ENCODE measurements at places on chromosomes 7 and 10.
A peak's percentile ranks its signal among the peaks of the same experiment; 100 is the strongest.

DNA sequence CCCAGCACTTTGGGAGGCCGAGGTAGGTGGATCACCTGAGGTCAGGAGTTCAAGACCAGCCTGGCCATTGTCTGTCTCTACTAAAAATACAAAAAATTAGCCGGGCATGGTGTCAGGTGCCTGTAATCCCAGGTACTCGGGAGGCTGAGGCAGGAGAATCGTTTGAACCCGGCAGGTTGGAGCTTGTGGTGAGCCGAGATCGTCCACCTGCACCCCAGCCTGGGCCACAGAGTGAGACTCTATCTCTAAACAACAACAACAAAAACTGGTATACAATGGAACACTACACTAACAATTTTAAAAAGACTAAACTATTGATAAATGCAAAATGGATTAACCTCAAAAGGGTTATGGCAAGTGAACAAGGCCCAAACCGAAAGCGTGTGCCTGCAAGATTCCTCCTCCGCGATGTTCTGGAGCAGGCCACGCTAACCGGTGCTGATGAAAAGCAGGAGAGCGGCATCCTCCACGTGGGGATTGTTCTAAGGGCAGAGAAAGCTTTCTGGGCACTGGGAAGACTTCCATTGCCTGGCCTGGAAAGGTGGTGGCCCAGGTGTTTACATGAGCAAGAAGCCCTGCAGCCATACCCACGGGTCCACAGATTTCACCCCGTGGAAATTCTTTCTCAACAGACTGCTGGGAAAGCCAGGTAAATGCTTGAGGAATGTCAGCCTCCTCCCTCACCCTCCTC lies 53.8 kb downstream of the PDGFA start:
- no peak for DNase-seq

GRCh38 chr10:70776455-70777005 lies 8.6 kb downstream of the TBATA start:
- no peak for DNase-seq

GRCh38 chr7:142587578-142588191 lies 161.6 kb upstream of the PRSS1 start:
- peak; percentile 40 for DNase-seq

DNA sequence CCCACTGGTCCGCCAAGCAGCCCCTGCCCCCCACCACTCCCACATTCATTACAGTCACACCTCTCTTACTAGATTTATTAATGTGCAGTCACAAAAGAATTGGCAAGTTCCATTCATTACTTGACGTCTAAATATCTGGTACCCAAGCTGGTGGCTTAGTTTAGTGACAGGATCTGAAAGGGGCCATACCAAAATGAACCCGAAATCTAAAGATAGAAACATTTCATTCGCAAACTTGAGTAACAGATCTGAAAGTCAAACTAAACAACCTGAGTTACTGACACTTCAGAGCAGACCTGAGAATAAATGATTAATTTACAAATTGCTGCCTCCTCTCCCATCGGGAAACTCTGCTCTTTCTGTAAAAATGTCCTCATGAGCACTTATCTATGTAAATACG lies 53.4 kb downstream of the TNS3 start:
- DNase-seq: no peak

DNA sequence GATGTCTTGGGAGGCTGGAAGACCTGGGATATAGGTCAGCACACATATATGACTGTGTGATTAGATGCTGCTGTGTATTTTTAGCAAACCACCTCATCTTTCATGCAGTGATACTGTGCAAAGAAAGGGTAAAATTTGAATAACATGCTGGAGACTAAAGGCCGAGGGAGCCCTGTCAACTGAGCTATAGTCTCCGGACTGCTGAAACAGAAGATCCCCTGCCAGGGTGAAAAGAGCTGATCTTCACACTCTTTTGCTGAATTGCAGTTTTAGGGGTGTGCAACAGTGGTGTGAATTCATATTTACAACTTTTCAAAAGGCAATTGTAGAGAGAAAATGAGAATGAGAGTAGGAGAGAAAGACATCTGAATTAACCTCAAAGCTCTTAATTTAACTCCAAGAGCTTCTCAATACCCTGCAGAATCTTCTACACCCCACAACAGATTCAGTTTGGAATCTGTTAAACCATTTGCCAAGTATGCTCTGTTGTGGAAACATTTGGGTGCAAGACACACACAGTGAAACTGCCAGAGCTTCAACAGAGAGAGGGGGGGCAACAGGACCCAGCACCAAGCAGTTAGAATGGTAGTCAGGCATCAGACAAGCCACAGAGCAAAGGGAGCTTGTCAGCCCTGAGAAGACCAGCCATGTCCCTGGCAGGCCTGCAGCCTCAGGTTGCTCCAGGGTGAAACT lies 190.1 kb upstream of the STK17A start:
- no peak for DNase-seq

- DNase-seq: no peak
Measured at GRCh38 chr7:25707768-25708620, 444.0 kb upstream of the NFE2L3 start.

DNA sequence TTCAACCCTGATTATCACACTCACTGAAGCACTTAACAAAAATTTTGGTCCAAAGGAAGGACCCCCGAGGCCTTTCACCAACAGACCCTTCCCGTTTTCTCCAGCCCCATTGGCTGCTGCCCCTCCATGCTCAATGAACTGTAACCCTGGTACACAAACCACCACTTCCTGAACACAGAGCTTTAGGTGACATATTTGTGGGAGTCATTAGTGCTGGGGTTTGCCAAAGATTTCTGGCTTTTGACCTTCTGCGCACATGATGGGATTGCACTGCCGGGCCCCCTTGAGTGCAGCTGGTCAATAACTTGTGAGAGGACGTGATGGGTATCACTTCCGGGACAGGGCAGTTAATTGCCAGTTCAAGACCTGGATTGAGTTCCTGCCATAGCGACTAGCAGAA lies 9.0 kb upstream of the CAMK1D start:
- DNase-seq: no peak

DNA sequence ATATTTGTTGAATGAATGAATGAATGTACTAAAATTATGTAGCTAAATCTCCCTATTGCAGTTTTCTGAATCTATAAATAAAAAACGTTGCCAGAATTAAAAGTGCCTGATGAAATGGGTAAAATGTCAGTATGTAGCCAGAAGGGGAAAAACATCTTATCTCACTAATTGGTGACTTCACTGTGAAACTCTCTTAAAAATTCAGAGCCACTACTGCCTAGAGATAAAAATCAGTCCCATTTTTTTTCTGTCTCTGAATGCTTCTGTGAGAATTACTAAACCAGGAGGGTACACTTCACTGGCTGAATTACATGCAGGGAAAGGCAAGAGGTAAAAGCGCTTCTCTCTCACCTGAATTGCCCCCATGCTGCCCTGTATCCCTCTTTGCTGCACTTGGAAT lies 69.6 kb upstream of the HPS1 start:
- DNase-seq: no peak

DNA sequence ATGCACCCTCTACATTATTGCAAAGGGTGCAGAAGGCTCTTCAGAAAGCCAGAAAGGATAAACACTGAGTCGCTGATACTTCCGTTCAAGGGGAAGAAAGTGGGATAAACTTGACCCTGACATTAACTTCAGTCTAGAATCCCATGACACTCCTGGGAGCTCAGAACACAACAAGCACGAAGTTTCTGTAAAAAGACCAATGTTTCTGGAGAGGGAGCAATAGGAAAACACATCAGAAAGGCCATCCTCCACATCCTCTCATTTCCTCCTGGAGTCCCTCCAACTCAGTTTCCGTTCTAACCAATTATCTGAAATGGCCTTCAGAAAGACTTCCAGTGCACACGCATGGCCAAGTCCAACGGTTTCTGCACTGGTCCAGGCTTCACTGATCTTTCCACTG lies 113.5 kb downstream of the SORBS1 start:
- DNase-seq: no peak

All from naive thymus-derived CD4-positive, alpha-beta T cell (primary cell).